ENCODE measurements at places on chromosomes 13 and 19. TPM values are rescaled to one million over a fixed set of nuclear protein-coding genes. Genes with fewer than 3 reads are reported as not detected.

Gene ZNF540
- 0.41 TPM for total RNA-seq

Gene ZNF575
- total RNA-seq: 3.7 TPM

Gene ATXN8OS
- total RNA-seq: not detected

Gene ZNF616
- total RNA-seq: 5.7 TPM

Gene NLRP5
- not detected for total RNA-seq

Gene CEACAM3
- not detected for total RNA-seq

Gene DAND5
- not detected for total RNA-seq

Gene C1QTNF9
- not detected for total RNA-seq

Gene ZNF729
- total RNA-seq: not detected

Gene PNMA8B
- total RNA-seq: not detected

Gene FBXO27
- total RNA-seq: 0.27 TPM

Gene ZNF667
- not detected for total RNA-seq

Gene MADCAM1
- 0.18 TPM for total RNA-seq

Gene MEGF8
- total RNA-seq: 4.2 TPM

Gene TMEM190
- not detected for total RNA-seq

Gene LYPD3
- total RNA-seq: 0.39 TPM

Gene ELSPBP1
- total RNA-seq: not detected

Gene TNPO2
- 84.3 TPM for total RNA-seq

Gene C19orf81
- not detected for total RNA-seq

Gene CBY2
- total RNA-seq: not detected

Gene HSD17B14
- 0.59 TPM for total RNA-seq

Gene ZNF17
- 11.3 TPM for total RNA-seq

Gene PLPPR2
- total RNA-seq: 1.8 TPM

Gene ZNF506
- total RNA-seq: 15.3 TPM

Gene ZNF296
- total RNA-seq: 4.1 TPM

Gene ZNF586
- total RNA-seq: 16.8 TPM

Gene AXL
- total RNA-seq: not detected

Gene SELENOV
- not detected for total RNA-seq

Gene EDNRB
- total RNA-seq: not detected

Gene NCAN
- total RNA-seq: 0.48 TPM

Gene SERPINE3
- not detected for total RNA-seq

Gene IL11
- total RNA-seq: 0.61 TPM

Gene CNOT3
- total RNA-seq: 61.1 TPM

Gene PGLYRP2
- total RNA-seq: not detected

Gene HS6ST3
- total RNA-seq: not detected

Gene CYP4F3
- 0.32 TPM for total RNA-seq

Gene OCEL1
- total RNA-seq: 22.6 TPM

Gene GPR183
- 69.8 TPM for total RNA-seq

Gene TMEM238
- 11.7 TPM for total RNA-seq

Gene ZNF582
- total RNA-seq: 1.7 TPM

Gene CERS1
- not detected for total RNA-seq

Gene ZNF226
- 13.7 TPM for total RNA-seq

Gene INAFM1
- total RNA-seq: 8.7 TPM

Gene PLK5
- not detected for total RNA-seq

Gene CYP2F1
- total RNA-seq: not detected

Gene ARHGAP45
- total RNA-seq: 402 TPM

Gene PTGIR
- total RNA-seq: 29.1 TPM

Gene FFAR3
- 0.16 TPM for total RNA-seq

Gene CRB3
- 0.55 TPM for total RNA-seq

Gene TINCR
- 0.39 TPM for total RNA-seq

Gene GIPC3
- total RNA-seq: 0.48 TPM

Gene SHISA7
- total RNA-seq: not detected
